MV-4-11 (cell line): ENCODE measurements at places on chromosomes 5 and 9.

DNA sequence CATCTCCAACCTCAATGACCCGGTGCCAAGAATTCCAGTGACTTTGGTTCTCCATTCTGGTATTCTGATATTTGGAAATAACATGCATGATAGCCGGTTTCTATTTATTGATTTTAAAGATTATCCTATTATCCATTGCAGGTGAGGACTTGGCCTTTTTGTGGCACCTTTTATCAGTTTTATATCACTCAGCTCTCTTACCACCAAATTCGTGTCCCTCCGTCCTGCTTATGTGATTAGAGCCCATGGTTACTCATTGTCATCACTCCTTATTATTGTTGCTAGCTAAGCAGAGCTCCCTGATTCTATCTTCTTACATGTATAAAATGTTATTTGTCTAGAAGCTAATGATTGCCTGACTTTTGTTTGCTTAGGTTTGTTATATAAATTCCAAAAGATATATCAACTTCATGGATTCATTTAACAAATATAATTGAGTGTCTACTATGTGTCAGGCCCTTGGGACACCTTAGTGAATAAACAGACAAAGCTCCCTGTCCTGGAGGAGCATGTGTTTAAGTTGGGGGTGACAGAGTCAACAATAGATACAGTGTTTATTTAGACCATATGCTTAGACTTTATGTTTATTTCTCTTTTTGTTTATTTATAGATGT is 138.2 kb downstream of the ADAMTS16 start:
- DNase-seq: no peak

DNA sequence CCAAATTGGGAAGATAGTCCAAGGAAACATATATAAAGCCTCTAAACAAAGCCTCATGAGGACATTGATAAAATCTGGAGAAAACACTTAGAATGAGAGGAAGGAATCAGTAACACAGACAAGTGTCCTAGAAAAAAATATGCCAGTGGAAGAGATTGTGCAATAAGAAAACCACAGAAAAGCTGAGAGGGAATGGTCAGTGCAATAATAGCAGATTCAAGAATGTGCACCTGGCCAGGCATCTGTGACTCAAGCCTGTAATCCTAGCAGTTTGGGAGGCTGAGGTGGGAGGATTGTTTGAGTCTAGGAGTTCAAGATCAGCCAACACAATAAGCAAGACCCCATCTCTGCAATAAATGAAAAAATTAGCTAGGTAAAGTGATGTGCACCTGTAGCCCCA is 691.2 kb upstream of the CDH6 start:
- DNase-seq: peak; percentile 4

- no peak for DNase-seq
These were observed 65.7 kb upstream of the RORB start for GRCh38 chr9:74431467-74431866.

DNA sequence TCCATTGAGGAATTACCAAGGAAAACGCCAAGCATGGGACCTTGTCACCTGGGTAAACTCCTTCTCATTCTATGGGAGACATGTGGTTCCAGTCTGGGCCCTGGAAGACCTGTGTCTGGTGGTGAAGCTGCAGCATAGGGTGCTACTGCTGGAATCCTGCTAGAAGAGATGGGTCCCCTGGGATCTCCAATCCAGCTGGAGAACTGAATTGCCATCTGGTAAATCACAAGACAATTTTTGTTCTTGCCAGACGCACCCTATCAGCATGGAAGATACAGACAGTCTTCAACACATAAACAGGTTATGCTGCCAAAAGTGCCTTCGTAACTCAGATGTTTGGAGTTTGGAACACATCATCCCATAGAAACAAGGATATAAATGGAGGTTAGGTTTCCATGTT is 424.0 kb upstream of the BRINP1 start:
- DNase-seq: no peak

- DNase-seq: no peak
These were observed 64.3 kb downstream of the CSNK1A1 start for GRCh38 chr5:149486726-149487635.

GRCh38 chr5:3186736-3187405 is 408.8 kb upstream of the IRX1 start:
- no peak for DNase-seq

GRCh38 chr9:137978262-137978714 is 100.7 kb downstream of the CACNA1B start:
- no peak for DNase-seq

DNA sequence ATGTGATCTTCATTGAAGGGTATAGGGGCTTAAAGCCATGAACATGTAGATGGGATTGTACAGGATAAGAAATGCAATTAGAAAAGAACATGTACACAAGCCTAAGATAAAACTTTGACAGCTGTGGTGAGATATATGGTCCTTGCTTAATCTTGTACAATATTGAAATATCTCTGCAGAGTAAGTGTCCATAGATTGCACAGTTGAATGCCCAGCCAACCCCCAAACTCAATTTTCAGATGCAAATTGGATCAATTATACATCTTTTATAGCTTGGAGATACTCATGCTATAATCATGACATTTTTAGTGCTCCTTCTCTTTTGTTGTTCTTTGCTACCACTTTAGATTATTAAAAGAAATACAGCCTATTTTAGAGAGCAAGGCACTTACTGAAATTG is 59.5 kb upstream of the CHSY3 start:
- no peak for DNase-seq

GRCh38 chr5:141633871-141634561 is 2.6 kb downstream of the HDAC3 start:
- peak; percentile 90 for DNase-seq

GRCh38 chr9:108217431-108218349 is 638.1 kb downstream of the ACTL7B start:
- no peak for DNase-seq

DNA sequence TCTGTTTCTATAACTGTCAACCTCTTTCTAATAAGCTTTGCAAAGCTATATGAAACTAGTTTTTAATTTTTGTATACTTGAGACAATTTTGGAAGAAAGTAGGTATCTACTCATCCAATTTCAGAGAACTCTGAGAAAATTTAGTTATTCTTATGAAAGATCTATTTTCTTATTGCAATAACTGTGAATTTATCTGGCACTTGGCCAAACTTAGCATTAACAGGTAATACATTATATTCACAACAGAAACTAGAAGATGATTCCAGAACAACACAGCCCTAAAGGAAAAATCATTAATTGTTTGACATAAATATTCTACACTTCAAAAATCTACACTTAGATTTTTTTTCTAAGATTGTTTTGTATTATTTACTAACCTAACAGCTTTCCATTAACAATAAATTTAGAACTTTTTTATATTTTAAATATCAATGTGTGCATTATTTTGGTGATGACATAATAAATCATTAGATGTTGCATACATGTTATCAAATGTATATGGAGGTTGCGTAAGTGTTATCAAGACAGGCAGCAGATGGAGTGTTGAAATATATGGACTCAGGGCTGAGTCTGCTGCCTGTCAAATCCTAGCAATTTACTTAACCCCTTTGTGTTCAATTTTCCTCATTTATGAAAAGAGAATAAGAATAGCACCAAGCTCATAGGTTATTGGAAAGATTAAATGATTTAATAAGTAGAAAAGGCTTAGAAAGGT is 141.8 kb downstream of the MUSK start:
- DNase-seq: peak; percentile 21

- DNase-seq: peak; percentile 63
These were observed 59.2 kb downstream of the PHAX start for GRCh38 chr5:126659805-126660482.
